NCI-H2081 treated with DMSO at 0.1 percent for 48 hours (cell line): ENCODE measurements at places on chromosomes 3 and 15.

GRCh38 chr3:169002689-169003088, 660.8 kb downstream of the MECOM start:
- DNase-seq: peak; percentile 99

DNA sequence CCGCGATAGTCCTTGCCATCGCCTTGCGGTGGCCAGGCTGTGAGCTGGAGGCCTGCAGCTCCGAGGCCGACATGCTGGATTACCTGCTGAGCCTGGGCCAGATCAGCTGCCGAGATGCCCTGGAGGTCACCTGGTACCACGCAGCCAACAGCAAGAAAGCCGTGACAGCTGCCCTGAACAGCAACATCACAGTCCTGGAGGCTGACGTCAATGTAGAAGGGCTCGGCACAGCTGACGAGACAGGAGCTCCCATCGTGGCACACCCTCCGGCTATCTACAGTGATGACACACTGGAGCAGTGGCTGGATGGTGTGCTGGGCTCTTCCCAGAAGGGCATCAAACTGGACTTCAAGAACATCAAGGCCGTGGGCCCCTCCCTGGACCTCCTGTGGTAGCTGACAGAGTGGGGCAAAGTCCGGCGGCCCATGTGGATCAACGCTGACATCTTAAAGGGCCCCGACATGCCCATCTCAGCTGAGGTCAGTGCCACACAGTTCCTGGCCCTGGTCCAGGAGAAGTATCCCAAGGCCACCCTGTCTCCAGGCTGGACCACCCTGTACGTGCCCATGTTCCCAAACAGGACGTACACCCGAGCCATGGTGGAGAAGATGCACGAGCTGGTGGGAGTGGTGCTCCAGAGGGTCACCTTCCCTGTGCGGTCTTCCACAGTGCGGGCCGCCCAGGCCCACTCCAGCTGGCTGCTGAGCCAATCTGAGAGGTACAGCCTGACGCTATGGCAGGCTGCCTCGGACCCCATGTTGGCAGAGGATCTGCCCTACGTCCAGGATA, 70.2 kb downstream of the FAM43A start:
- DNase-seq: no peak

DNA sequence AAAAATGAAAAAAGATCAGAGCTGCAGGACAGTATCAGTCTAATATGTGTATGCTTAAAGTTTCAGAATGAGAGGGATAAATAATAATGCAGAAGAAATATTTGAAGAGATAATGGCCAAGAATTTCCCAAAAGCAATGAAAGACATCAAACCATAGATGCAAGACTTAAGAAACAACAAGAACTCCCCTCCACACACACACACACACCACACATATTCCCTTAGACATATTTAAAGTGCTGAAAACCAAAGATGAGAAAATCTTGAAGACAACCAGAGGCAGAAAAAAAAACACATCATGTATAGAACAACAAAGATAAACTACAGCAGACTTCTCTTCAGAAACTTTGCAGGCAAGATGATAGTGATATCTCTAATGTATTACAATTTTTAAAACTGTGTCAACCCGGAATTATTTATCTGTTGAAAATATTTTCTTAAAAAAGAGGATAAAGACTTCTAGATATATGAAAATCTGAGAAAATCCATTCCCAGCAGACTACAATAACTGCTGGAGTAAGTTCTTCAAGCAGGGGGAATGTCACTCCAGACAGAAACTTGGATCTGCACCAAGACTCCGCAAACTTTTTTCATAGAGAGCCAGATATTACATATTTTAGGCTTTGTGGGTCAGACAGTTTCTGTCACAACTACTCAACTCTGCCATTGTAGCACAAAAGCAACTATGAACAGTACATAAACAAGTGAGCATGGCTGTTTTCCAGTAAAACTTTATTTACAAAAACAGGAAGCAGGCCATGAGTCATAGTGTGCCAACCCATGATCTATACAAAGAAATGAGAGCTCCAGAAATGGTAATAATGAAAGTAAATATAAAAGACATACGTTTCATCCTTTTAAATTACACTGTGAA, 223.4 kb upstream of the CGNL1 start:
- DNase-seq: no peak

DNA sequence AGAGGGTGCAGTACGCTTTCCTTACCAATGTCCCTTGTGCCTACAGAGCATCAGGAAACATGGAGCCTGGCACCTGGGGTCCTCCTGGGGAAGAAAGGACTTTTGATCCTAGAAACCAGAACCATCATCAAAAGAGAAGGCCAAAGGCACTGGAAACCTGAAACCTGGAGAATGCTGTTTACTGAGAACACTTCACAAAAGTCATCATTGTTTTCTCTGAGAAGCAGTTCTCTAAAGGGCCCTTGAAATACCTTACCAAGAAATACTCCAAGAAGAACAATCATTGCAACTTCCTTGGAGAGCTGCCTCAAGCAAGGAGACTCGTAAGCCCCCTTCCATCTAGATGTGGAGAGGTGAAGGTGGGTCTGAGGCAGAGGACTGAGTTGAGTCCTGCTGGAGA, 66.0 kb downstream of the TLE3 start:
- DNase-seq: no peak

GRCh38 chr15:90883976-90884718, at the start of gene FES:
FES (plus strand) TSS chr15:90884504; CDS start chr15:90885046, 542 bp downstream.
- no peak for DNase-seq

DNA sequence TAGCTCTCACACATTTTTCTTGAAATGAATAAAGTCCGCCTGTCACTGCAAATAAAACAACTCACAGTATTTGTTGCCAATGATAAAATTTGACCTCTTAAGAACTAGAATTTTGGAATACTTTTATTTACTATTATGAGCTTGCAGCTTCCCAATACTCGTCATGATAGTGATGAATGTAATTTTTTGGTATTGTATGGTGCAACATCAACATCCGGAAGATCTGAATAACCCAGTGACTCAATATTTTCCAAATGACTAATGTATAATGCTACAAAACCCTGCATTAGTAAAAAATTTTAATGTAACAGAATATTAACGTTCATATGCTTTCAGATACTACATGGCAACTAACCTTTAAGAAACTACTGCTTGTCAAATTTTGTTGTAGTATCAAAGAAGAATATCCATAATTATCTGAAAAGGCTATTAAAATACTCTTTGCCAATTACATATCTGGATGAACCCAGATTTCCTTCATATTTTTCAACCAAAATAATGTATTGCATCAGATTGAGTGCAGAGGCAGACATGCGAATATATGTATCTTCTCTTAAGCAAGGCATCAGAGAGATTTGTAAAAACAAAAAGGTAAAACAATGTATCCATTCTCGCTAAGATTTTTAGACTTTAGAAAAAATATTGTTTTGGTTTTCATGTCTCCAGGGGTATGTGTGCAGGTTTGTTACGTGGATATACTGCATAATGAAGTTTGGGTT, 95.3 kb downstream of the IGF2BP2 start:
- no peak for DNase-seq

- DNase-seq: no peak
Observed at GRCh38 chr3:8539419-8539818, 37.8 kb downstream of the LMCD1 start.

GRCh38 chr15:62163397-62164013, 1.6 kb downstream of the C2CD4B start:
- no peak for DNase-seq

- DNase-seq: peak; percentile 98
Observed at GRCh38 chr3:194364652-194365434, 4.7 kb downstream of the LRRC15 start.

DNA sequence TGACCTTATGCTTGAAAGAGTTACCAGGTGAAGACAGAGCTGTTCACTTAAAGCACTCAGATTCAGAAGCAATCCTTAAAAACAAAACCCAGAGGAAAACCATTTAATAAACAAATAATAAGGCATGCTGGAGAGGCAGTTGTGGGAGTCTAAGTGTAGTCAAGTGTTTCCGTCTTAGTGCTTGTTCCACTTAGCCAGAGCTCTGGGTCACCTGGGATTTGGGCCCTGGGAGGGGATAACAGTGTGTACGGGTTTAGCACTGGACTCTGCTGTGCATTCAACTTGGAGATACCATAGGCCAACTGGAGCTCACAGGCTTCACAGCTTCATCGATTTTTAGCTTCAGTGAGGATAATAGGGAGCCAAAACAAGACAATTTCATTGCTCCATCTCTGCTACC, 444.6 kb downstream of the CNTN4 start:
- DNase-seq: no peak
